ENCODE measurements at places on chromosomes 6 and 20.

GRCh38 chr6:120894077-120894476 lies 440.2 kb downstream of the TBC1D32 start:
- DNase-seq: no peak

- DNase-seq: peak; percentile 6
Measured at GRCh38 chr6:43278524-43279078, 19.5 kb upstream of the SLC22A7 start.

- no peak for DNase-seq
Measured at GRCh38 chr6:128327890-128328289, 192.5 kb downstream of the PTPRK start.

DNA sequence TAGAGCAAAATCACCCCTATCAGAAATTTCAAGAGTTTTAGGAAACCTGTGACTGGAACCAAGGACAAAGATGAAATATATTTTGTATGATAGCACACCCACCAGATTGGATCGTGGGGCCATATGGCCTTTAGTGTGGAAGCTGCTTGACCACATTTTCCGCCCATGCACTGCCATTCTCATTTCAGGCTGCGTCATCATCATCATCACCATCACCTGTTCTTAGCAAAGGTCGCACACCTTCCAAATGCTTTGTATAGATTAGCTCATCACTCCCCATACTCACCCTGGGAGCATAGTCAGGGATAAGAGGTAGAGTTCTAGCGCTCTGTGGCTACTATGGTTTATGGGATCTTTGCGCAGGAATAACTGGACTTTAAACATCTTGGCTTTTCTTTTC lies 185.7 kb downstream of the MTHFD1L start:
- no peak for DNase-seq

GRCh38 chr6:160275511-160276003 lies 16.9 kb upstream of the SLC22A2 start:
- DNase-seq: no peak

DNA sequence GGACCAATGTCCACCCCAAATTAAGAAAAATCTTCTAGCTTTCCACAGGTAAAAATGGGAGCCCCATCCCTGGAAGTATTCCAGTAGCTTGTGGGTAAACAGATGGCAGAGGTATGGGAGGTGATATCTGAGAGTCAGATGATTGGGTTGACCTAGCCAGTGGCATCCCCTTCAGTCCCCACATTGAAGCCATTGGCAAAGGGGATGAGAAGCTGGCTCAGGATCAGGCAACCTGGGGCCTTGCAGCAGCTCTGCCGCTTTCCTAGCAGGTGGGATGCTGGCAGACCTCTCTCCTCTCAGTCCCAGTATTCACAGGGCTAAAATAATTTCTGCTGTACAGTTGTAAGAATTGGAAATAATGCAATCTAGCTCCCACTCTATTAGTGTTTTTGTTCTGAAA lies 108.9 kb upstream of the KCNG1 start:
- no peak for DNase-seq

DNA sequence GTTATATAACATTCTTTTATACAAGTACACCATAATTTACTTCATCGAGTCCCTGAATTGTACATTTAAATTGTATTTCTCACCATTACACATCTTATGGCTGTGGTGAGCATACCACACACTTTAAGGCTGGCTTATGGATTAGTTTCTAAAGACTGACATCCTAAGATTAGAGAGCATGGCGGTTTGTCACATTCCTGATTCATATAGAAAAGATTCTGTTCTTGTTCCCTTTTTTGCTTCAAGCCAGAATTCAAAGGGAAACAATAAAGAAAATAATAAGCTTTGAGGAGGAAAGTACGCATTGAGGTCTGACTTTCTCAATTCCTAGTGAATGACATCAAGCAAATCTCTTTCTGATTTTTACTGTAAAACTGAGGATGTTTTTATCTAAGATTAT lies 2.5 kb downstream of the BTN1A1 start:
- DNase-seq: no peak

- DNase-seq: no peak
Measured at GRCh38 chr20:4800676-4801449, 79.2 kb downstream of the PRND start.

- no peak for DNase-seq
Measured at GRCh38 chr20:16810216-16810615, 62.1 kb downstream of the OTOR start.

DNA sequence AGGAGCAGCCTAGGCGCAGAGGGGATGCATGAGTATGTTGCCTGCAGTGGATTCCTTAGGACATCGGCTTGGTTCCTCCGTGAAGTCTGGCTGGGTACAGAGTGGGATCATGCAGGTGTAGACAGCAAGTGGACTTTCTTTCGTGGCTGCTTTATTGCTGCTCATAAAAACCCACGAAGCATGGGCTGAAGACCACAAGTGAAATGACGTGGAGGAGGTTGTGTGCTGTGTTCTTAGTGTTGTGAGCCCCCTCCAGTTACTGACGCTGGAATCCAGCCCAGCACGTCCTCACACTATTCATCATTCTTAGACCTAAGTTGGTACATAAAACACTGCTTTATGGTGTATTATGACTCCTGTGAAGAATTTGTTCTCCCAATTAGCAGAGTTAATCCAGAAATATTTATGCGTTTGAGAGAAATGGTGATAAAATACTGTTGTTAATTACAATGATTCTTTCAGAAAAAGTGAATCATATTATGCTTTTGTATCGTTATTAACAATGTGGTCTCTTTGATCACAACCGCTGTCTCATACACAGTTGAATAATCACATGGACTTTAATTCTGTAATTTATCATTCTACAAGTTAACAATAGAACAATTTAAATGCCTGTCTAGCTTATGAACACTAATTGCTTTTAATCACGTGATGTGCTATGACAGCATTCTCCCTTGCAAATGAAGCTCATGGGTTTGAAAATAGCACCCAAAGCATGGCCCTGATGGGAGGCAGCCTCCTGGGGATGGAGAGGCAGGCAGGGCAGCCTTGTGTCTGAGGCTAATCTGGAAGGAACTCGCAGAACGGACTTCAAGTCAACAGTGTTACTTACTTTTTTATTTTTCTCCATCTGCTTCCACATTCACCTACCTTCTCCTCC lies 233.9 kb upstream of the SYNDIG1 start:
- no peak for DNase-seq

- no peak for DNase-seq
Measured at GRCh38 chr20:23115822-23116221, 29.7 kb upstream of the CD93 start.

- no peak for DNase-seq
Measured at GRCh38 chr6:138806889-138807288, 11.0 kb downstream of the ECT2L start.

DNA sequence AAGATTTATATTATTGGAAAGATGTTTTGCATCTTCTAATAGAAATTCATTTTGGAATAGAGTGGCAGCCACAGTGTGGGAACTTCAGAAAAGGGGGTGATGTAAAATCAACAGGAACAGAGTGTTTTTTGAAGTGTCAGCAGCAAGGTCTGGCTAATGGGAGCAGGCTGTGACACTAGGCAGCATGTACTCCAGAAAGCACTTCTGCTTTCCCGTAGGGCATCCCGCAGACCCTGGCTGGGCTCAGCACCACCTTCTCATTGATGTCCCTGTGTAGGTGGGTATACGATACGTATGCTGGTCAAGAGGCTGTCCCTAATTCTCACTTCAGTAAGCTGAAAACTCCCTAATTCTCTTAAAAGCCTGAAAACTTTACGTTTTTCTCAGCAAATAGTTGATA lies 74.7 kb downstream of the EYA4 start:
- DNase-seq: no peak

DNA sequence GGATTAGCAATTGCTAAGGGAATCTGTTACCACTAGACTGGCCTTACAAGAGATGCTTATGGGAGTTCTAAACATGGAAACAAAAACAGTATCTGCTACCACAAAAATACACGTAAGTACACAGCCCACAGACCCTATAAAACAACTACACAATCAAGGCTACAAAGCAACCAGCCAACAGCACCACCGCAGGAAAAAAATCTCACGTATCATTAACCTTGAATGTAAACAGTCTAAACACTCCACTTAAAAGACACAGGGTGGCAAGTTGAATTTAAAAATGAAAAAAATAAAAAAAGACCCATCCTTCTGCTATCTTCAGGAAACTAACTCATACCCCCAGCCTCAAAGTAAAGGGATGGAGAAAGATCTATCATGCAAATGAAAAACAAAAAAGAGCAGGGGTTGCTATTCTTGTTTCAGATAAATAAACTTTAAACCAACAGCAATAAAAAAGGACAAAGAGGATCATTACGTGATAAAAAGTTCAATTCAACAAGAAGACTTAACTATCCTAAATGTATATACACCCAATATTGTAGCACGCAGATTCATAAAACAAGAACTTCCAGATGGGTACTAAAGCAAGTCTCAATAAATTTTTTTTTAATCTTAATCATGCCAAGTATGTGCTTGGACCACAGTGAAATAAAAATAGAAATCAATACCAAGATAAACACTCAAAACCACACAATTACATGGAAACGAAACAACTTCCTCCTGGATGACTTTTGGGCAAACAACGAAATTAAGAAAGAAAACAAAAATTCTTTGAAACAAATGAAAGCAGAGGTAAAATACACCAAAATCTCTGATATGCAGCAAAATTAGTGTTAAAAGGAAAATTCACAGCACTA lies 52.3 kb downstream of the RNGTT start:
- peak; percentile 49 for DNase-seq

DNA sequence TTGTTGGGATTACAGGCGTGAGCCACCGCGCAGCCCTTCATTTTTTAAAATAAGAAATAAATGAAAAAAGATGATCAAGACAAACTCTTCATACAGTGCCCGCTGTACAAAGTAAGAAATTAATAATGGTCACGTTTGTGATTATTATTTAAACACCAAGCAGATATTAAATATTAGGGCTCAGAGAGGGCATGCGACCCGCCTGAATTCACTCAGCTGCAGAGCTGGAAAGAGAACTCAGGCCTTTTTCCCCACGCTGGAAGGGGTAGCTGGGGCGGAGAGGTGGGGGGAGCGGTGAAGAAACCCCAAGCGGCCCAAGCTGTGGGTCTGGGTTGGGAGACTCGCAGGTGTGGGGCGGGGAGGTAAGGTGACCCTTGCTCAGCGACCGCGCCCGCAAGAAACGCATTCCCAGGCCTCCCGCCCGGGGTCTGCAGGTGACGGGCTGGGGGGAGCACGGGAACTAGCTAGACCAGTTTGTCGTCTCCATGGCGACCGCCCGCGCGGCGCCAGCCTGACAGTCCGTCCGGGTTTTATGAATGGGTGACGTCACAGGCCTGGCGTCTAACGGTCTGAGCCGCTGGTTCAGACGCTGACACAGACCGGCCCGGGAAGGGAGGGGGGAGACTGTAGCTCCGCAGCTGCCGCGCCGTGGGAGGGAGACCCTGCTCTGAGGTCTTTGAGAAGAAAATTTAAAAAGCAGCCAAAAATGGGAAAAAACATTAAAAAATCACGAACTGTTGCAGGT lies 1.1 kb upstream of the ID1 start:
- peak; percentile 99 for DNase-seq

DNA sequence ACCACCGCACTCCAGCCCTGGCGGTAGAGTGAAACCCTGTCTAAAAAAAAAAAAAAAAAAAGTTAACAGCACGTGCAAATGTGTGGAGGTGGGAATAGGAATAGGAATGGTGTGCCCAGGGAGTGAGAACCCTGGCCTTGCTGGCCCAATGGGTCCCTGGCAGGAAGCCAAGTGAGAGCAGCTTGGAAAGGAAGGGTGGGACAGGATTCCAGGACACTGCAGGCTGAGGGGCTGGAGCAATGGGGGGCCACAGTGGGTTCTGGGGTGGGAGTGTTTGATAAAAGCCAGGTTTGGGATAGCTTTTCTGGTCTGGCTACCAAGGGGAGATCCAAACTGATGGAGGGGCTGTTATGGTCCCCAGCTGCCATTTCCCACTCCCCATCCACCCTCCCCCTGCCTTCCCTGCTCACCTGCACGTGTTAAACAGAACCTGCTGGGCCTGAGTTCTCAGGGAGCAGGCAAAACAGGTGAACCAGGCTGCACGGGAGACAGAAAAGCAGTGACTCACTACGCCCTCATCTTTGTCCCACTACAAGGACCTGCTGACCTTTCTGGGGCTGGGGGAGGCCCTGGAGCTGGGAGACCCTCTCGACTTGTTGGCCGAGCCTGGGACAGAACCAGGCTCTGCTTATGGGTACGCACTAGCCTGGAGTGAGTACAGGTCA lies 3.3 kb downstream of the SUN5 start:
- no peak for DNase-seq

GRCh38 chr6:27816906-27817305 lies 95.3 kb downstream of the OR2B2 start:
- no peak for DNase-seq

- no peak for DNase-seq
Measured at GRCh38 chr6:1895721-1896120, 286.0 kb downstream of the FOXC1 start.

DNA sequence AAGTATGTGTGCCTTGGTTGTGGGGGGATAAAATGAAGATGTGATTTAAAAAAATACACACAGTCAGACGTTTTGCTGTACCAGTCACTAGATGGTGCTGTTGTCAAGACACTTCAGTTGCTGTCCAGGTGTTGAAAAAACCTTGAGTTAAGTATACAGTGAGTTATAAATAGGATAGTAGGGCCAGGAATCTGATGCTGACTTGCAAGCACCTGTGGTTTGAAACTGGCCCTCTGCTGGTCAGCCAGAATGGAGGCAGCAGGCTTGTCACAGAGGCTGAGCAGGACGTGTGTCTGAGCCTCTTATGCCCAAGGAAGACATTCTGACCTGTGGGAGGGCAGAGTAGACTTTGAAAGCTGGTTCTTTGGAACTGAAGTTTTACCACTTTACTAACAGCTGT lies 27.8 kb downstream of the RNF8 start:
- peak; percentile 61 for DNase-seq

GRCh38 chr6:149933036-149933435 lies 8.8 kb upstream of the ULBP2 start:
- no peak for DNase-seq

- no peak for DNase-seq
Measured at GRCh38 chr6:106796781-106797180, 167.4 kb downstream of the QRSL1 start.

GRCh38 chr6:53119772-53120409 lies 28.8 kb downstream of the GCM1 start:
- DNase-seq: peak; percentile 42

DNA sequence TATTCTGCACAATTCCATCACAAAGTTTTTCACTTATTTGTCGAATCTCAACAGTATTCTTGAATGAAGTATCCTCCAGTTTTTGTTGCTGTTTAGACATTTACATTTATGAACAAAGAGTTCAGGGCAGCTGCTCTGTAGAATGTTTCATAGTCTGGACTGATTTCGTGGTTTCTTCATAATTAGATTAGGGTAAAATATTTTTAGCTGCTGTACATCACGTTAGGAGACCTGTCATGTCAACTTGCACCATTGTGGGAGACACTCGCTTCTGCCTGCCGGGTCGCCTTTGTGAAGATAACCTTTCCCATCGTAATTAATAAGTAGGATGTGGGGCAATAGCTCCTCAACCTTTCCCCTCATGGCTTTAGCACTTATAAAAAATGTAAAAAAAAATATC lies 27.5 kb upstream of the RPS6KA2 start:
- no peak for DNase-seq

- peak; percentile 54 for DNase-seq
Measured at GRCh38 chr6:170152989-170153388, 137.9 kb downstream of the DLL1 start.

Data from astrocyte of the spinal cord (primary cell).